ENCODE measurements at places on chromosomes 11 and 22.

DNA sequence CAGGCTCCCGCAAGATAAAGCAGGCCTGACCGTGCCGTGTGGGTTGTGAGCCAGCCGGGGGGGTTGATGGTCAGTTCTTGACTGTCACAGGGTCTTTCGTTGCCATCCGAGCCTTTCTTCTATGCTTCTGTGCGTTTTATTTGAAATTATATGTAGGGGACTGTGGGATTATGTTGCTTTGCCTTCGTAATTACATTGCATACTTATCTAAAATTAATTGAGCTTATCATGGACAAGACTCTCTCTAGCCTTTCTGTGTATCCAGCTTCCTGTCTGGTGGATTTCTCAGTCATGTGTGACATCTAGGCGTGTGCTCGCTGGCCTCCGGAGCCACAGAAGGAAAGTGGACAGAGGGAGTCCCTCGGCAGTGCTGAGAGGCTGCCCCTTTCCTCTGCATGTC lies 93.2 kb downstream of the TBC1D22A start:
- no peak for DNase-seq

GRCh38 chr22:44049486-44050231 lies 25.6 kb downstream of the PARVB start:
- DNase-seq, result peak; percentile 38

DNA sequence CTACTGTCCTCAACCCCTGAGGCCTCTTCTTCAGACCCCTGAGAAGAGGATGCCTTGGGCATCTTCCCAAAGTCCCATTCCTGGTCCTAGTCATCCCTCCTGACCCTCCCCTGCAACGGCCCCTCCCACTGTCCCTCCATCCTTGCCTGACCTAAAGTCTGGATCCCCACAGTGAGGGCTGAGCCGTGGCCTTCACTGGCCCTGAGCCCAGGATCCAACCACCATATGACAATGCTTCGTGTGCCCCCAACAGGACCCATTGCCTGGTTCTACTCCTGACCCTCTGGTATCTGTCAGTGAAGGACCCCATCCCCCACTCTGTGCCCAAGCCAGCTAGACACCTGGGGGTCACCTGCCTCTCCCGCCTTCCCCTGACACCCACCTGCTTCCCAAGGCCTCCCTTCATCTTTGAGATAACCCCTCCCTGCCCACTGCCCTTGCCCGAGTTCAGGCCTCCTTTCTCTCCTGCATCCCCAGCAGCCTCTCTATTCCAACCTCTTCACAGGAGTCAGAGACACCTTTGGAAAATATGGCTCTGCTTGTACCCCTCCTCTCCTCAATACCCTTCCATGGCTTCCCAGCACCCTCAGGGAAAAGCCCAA lies 48.0 kb downstream of the LRRC32 start:
- DNase-seq, result no peak

- no peak for DNase-seq
Measured at GRCh38 chr22:46777609-46777970, 15.1 kb downstream of the TBC1D22A start.

DNA sequence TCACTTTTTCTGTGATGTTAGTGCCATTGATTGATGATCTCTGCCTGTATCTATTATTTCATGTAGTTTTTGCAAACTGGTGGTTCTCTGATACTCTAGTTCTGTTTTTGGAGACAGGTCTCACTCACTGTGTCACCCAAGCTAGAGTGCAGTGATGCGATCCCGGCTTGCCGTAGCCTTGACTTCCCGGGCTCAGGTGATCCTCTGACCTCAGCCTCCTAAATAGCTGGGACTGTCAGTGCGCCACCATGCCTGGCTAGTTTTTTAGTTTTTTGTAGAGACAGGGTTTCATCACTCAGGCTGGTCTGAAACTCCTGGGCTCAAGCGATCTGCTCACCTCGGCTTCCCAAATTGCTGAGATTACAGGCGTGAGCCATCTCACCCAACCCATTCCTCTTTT lies 16.4 kb downstream of the TEAD1 start:
- DNase-seq, result no peak

DNA sequence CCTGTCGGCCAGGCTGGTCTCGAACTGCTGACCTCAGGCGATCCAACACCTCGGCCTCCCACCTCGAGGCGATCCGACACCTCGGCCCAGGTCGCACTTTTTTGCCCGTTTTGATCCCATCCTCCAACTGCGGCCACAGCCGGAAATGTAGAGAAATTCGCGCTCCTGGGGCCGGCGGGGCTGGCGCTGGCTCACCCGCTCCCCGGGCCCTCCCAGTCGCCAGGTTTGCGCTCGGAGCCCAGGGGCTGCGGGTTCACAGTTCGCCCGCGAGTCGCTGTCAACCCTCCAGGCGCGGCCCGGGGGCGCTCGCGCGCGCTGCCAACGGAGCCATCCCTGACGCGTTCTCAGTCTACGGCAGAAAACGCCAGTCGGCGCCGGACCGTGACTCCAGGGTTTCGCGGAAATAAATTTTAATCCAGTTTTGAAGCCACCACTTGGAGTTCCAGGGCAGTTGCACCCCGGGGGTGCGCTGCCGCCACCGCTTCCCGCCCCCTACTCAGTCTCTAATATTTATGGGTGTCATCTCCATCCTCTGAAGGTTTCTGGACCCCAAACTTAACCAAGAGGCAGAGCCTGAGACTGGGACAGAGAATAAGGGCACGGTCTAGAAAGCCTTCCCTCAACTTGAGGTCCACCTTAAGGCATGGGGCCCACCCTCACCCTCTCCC lies 1.5 kb upstream of the KLHDC7B start:
- DNase-seq, result peak; percentile 38

- DNase-seq, result peak; percentile 86
Measured at GRCh38 chr11:2778630-2779498, 79.1 kb upstream of the KCNQ1OT1 start.

DNA sequence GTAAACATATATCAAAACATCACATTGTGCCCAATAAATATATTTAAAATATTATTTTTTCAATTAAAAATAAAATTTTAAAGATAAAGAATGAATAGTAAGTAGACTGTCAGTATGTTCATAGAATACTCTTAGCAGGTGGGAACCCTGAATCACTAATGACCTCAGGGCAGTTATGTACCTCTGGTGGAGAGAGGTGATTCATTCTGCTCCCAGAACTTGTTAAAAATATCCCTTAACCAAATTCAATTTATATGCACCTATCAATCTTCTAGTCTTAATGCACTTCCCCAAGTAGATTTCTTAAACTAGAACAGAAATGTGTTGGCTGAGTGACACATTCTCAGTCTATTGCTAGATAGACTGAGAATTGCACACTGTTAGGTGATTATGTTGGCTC lies 183.9 kb upstream of the SYN3 start:
- DNase-seq, result no peak

DNA sequence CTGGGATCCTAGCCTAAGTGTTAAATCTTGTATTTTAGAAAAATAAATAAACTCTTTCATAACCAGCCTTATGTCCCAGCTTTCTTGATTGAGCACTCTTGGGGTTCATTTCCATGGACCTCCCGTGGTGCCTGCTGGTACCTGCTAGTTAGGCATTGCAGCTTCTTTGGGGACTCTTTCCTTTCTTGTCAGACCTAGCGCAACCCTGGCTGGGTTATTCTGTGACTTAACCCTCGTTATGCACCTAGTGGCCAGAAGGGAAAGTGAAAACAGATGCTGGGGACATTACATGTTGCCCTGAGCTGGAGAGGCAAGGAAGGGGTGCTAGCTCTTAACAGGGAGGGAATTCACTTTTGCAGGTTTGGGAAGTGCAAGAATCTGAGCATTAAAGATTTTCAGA lies 46.8 kb downstream of the APIP start:
- no peak for DNase-seq

DNA sequence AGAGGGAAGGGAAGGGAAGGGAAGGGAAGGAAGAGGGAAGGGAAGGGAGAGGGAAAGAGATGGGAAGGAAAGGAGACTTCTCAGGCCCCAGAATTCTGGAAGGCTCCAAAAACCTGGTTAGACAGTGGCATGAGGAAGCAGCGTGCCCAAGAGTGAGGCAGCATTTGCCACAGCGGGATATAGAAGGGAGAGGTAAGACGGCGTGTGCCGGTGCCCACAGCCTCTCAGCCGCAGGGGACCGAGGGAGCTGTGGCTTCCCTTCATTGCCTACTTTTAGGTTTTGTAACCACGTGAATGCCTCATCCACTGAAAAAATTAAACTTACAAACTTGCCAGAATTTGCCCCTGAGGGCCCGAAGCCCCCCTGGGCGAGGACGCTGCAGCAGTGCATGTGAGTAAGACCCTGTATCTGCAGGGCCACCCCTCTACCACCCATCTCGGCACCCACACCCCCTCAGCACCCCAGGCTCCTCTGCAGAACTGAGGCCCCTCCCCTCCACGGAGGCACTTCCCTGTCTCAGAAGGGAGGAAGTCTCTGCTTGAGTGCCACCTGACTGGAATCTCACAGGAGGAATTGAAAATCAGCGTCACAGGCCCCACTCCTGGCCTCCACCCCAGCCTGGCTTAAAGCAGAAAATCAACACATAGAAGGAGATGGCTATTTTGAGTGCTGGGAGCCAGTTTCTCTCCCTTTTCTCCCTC lies 58.1 kb downstream of the LINC01488 start:
- no peak for DNase-seq

- peak; percentile 64 for DNase-seq
Measured at GRCh38 chr22:17260950-17261349, 41.7 kb upstream of the ADA2 start.

DNA sequence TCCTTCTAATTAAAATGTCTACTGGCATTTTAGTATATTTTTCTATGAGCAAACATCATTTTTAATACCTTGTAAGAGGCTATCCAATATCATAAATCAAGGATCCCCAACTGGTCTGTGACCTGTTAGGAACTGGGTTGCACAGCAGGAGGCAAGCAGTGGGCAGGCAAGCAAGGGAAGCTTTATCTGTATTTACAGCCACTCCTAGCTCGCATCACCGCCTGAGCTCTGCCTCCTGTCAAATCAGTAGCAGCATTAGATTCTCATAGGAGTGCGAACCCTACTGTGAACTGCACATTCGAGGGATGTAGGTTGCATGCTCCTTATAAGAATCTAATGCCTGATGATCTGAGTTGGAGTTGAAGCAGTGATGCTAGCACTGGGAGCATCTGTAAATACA lies 70.2 kb upstream of the CREB3L1 start:
- DNase-seq, result no peak

- no peak for DNase-seq
Measured at GRCh38 chr22:20101638-20102037, 14.3 kb upstream of the RANBP1 start.

DNA sequence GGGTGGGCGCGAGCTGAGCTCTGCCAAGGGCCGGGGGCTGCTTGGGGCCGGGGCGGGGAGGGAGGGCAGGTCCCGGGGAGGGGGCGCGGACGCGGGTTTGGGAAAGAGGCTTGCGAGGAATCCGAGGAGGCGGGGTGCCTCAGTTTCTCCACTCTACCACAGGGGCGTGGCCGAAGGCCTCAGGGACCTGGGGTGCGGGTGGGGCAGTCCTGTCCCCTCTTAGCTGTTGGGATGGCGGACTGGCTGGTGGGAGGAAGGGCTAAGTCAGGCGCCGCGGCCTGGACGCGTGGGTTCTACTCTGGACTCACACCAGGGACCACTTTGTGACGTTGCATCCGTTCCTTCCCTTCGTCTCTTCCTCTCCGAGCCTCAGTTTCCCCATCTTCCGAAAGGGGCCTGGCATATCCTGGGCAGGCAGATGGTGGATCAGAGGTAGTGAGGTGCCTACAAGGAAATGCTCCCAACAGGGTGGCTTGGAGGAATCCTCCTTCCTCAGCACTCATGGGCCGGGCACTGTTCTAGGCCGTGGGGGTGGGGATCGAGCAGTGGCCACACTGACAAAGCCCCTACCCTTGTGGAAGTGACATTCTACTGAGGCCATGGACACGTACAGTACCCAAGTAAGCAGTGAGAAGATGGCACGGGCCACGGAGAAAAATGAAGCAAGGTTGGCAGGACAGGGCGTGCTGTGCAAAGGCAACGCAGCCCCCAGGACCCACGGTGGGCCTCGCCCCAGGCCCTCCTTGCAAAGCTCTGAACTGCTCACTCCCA lies 13.2 kb downstream of the IGLL1 start:
- DNase-seq, result no peak

GRCh38 chr22:19275513-19275912 lies 16.0 kb downstream of the CLTCL1 start:
- no peak for DNase-seq

- no peak for DNase-seq
Measured at GRCh38 chr22:21837248-21837979, 30.0 kb downstream of the MAPK1 start.

DNA sequence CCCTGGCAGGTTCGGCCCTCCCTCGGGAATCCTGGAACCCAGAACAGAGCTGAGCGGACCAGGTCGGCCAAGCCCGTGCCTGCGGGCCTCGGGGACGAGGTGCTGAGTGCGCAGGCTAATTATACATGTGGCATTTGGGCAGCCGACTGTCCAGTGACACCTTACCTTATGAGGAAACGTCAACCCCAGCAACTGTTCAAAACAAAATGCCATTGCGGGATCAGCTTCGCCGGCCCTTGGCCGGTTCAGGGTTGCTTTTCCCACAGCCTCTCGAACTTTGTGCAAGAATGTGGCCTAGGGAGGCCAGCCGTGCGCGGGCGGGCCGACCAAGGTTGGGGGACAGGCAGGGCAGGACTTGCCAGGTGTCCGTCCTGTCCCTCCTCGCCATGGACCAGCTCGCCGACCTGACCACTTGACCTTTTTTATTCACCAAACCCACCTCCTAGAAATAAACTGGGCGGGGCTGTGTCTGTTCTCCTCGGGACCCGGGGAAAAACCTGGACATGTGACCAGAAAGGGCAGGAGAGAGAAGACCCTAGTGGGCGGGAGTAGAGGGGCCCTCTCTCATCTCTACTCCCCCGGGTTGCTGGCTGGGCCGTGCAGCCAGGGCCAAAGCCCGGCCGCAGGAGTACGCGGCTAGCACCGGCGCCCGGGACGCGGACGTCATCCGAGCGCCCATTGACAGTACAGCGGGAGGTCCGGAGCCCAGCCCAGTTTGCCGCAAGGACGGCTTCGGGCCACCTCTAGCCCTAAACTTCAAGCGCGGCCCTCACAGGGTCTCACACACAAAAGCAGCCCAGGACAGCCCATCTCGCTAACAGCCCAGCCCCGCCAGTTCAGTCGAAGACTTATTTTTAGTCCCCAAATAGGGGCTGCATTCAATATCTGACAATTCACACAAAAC lies 134.3 kb upstream of the C11orf58 start:
- no peak for DNase-seq

DNA sequence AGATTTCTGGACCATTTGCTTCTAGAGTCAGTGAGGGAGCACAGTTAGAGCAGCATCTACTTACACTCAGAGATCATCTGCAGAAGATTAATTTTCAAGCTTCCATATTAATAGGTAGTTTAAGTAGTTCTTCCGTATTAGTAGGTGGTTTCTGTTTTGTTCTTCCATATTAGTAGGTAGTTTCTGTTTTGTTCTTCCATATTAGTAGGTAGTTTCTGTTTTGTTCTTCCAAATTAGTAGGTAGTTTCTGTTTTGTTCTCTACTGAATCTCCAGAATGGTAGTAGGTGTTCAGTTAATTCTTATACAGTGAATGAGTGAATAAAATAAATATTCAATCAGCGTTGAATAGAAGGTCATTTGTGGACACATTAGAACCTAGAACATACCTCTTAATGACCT lies 175.7 kb downstream of the TMEM135 start:
- DNase-seq, result no peak
